Mesendoderm (in vitro differentiated cells): ENCODE measurements at places on chromosomes 1 and 21.

- DNase-seq, result peak; percentile 99
Measured at GRCh38 chr1:117268535-117269455, 58.1 kb upstream of the VTCN1 start.

- DNase-seq, result no peak
Measured at GRCh38 chr1:8711873-8712412, 105.5 kb downstream of the RERE start.

DNA sequence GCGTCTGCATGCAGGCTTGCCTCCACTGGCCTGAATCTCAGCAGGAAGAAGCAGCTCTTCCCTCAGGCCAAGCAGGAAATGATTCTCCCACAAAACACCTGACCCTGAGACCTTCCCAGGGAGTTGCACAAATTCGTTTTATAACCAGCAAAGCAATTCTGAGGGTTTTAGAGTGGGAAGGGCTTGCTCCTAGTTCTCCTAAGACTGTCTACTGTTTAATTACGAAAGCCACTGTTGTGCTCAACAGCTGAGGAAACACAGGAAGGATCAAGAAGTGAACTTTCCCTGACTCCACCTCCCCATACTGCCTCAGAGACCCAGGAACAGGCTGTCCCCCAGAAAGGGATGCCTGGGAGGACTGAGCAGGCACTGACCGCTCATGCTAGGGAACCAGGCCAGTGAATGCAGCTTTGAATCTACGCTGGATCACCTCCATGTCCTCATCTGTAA lies 37.0 kb upstream of the PUM1 start:
- DNase-seq, result peak; percentile 26

GRCh38 chr1:42150651-42151050 lies 2.6 kb upstream of the GUCA2B start:
- DNase-seq, result no peak

DNA sequence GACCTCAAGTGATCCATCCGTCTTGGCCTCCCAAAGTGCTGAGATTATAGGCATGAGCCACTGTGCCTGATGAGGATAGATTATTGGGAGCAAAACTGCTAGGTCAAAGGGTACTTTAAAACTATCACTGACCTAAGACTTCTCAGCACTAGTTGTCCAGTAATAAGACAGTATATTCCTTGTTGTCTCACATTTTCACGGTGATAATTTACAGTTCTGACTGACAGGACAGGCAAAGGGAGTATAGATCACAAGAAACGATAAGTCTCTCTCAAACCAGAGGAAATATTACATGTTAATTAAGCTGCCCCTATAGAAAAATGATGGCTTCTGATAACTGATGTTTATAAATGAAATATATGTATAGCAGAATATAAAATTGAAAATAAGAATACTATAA lies 3.7 kb downstream of the MRPS14 start:
- DNase-seq, result no peak

DNA sequence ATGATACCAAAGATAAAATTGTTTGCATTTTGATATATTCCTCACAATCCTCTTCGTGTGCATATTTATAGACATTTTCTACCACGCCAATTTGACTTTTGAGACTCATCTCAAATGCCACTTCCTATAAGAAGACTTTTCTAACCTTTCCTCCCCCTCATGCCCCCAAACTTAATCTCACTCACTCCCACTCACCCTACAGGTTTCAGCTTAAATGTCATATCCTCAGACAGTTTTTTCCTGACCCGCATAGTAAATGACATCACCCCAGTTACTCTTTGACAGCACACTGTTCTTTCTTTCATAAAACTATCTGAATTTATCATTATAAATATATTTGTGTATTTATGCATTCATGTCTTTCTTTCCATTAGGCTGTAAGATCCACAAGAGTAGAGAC lies 29.6 kb upstream of the RGS8 start:
- no peak for DNase-seq
